ENCODE measurements at places on chromosomes 7 and 10.

- no peak for DNase-seq
Observed at GRCh38 chr7:75715864-75716263, 22.9 kb downstream of the HIP1 start.

DNA sequence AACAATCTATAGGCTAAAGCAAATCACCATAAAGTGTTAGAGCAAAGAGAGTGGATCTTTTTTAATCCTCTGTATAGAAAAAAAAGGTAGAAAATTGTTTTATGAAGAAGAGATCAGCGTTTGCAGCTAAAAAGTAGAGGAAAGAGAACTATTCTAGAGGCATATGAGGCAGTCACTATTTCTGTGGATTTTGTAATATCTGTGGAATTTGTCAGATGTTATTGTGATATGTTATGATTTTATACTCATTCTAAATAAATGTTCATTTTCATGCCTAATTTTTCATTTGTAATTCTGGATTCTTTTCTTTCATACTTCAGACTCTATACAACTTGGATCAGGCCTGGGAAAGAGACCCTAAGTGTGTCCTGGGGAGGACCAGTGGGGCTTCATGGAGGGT lies 295.0 kb upstream of the LYZL1 start:
- no peak for DNase-seq

GRCh38 chr7:64787295-64787694 lies 6.9 kb upstream of the ZNF138 start:
- no peak for DNase-seq

- no peak for DNase-seq
Observed at GRCh38 chr7:132755538-132756483, 179.5 kb upstream of the PLXNA4 start.

GRCh38 chr7:96244992-96245292 lies 77.0 kb downstream of the SLC25A13 start:
- DNase-seq = no peak

- DNase-seq = no peak
Observed at GRCh38 chr7:130844811-130845580, 111.0 kb upstream of the KLF14 start.

GRCh38 chr7:50790381-50790780 lies 7.7 kb upstream of the GRB10 start:
- no peak for DNase-seq

DNA sequence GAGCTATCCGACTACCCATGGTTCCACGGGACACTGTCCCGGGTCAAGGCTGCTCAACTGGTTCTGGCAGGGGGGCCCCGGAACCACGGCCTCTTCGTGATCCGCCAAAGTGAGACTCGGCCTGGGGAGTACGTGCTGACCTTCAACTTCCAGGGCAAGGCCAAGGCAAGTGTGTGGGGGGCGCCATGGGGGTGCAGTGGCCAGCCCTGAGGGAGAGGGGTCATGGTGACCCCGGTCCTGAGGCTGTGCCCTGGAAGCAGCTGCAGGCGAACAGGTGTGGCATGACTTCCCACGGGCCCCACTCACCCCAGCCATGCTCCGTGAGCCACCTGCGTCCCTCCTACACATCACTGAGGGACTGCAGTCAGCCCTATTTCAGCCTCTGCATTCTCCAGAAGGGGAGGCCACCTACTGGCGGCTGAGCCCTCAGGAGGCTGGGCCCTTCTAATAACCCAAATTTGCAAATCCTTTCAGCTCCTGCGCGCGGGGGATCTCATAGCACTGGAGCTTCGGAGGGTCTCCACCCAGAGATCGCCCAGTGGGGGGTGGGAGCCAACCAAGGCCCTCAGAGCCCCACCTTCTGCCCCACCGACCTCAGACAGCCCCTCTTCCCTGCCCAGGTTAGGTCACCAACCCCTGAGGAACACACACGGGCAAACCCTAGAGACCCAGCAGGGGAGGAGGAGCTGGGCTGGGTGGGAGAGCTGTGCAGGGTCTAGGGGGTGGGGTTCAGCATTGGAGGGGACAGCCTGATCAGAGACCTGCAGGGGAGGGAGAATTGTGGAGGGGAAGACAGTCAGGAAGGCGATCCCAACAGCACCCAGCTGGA lies 30.8 kb downstream of the SH2B2 start:
- DNase-seq = no peak

DNA sequence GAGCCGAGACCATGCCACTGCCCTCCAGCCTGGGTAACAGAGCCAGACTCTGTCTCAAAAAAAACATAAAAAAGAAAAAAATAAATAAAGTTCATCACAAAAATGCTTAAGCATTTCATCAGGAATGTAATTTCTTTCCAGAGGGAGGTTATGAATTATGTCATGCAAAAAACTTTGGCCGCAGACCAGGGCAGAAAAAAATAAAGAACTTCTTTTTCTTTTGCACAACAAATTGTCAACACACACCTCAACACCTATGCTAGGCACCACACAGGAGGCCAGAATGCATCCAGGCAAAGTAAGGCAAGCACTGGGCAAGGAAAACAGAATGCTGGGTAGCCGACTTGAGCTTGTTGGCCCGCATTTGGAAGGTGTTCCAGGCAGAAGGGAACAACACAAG lies 3.9 kb downstream of the C10orf62 start:
- DNase-seq = no peak

Measured in GM04503 (cell line).